Heart left ventricle (tissue), 16 donors: ENCODE measurements at places on chromosomes 13 and 19. TPM values are rescaled to one million over a fixed set of nuclear protein-coding genes. Genes with fewer than 3 reads are reported as not detected.

- no peak for DNase-seq
Observed at GRCh38 chr13:67772807-67773453, 542.8 kb upstream of the PCDH9 start.

GRCh38 chr19:16595097-16595496 is 22.9 kb upstream of the SLC35E1 start:
- DNase-seq, result no peak

DNA sequence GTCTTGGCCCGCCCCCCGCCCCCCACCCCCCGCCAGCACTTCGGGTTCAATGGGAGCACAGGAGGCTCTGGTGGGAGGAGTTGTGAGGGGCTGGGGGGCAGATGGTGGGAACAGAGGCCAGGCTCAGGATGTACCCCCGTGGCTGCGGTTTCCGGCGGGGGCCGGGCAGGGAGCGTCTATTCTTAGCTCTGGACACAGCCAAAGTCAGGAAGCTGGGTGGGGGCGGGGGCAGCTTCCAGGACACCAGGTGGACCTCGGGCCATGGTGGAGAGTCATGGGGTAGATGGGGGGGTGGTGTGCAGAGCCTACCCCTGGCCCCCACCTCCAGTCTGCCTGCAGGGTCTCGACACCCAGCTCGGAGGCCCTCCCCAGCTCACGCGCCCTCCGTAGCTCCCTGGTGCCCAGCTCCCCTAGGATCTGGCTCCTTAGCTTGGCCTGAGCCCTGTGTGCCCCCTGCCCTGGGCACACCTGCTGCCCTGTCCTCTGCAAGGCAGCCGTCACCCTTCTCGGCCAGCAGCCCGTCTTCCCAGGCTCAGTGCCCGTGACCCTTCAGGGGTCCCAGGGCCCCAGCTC is 2.2 kb upstream of the TBXA2R start:
- peak; percentile 71 for DNase-seq

DNA sequence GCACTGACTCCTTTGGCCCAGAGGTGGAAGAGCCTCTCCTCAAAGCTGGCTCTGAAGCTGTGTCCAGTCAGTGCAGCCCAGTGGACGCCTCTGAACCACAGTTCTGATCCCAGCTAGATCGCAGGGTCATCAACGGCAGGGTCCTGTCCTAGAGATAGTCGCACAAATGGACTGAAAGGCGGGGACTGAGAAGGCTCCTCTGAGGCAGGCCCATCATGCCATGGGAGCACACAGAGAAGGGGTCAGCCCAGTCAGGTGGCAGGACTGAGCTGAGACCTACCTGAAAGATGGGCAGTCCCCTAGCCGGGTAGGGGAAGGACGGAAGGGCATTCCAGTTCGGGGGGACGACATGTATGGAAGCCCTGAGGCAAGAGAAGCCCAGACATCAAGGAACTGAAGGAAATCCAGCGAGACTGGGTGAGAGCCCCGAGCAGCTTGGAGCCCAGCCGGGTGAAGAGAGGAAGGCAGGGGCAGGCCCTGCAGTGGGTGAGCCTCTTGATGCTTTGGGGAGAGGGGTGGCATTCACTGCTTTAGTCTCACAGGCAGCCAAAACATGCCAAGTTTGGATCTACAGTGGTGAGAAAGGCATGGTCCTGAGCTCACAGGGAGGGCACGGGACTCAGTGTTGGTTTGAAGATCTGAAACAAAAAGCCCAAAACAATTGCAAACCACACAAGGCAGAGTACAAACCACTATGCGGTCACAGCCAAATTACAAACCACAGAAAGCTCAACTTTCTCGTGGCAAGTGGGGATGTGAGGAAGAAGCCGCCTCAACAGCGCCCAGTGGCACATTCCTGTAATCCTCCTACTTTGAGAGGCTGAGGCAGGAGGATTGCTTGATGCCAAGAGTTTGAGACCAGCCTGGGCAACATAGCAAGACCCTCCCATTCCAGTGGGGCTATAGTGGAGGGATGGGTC is 10.0 kb downstream of the CALM3 start:
- DNase-seq, result no peak

The ZNF615 gene
- total RNA-seq, result 11.8 TPM

The CNFN gene
- not detected for total RNA-seq

DNA sequence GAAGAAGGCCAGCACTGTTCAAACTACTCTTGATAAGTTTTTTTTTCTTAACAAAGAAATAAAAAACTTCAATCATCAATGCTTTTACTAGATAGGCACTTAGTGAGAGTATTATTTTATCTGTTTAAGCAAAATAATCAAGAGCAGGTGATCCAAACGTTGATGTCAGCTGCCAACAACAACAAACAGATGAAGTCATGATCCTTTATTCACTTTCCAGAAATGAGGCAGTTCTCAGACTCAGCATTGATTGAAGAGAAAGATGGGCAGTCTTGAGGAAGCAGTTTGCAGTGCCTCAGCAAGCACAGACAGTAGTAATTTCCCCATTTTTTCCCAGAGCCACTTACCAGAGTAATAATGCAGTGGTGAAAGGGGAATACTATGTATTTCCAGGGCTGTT is 38.4 kb upstream of the CSNK1A1L start:
- no peak for DNase-seq

DNA sequence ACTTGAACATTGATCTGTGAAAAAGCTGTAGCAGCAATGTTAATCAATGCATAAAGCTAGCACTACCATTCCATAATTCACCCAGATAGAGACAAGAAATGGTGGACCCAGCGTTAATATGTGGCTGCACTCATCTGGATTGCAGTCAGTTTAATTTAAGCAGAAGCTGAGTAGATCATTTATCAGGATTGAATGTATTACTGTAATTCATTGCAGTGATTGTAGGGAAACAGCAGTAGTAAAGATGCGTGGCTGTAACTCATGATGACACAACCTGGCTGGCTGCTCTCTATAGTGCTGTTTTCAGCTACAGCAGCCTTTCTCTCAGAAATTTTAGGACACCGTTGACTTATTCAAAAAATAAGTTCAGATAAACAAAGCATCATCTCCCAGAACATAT is 499.5 kb upstream of the SLITRK6 start:
- no peak for DNase-seq

DNA sequence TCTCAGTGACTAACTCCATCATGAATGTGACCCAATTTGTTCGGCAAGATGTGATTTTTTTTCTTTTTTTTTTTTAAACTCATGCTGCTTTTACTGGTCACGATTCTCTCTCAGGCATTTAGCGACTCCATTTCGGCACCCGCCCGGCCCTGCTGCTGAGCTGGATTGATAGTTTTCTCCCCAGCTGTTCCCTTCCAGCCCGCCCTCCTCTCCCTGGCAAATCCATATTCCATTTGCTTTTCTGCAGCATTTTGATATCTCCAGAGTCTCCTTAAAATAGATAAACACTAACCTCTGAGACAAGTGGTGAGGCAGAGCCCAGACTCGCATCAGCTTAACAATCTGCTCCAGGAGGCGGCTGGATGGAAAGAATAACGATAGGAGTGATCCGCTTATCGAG is 55.5 kb upstream of the KATNAL1 start:
- no peak for DNase-seq

GRCh38 chr13:30832845-30833332 is 73.2 kb upstream of the MEDAG start:
- peak; percentile 21 for DNase-seq

DNA sequence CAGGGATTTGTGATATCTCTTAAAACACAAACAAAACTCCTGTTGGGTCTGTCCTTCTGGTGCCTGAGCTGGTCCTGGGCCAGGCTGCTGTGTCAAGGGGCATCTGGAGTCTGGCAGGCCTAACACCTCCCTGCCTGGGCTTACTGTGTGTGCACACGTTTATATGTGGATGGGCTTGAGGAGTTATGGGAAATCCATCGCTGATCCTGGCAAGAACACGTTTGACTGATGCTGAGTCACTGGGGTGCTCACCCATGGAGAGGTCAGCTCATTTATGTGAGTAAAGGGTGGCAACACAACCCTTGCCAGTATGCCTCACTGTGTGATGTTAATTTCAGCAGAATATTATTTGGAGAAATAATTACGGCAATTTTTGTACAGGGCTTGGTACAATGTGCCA is 44.5 kb upstream of the PCDH8 start:
- DNase-seq, result no peak
